Fibroblast of pulmonary artery (primary cell): ENCODE measurements at places on chromosomes 3 and 15.

DNA sequence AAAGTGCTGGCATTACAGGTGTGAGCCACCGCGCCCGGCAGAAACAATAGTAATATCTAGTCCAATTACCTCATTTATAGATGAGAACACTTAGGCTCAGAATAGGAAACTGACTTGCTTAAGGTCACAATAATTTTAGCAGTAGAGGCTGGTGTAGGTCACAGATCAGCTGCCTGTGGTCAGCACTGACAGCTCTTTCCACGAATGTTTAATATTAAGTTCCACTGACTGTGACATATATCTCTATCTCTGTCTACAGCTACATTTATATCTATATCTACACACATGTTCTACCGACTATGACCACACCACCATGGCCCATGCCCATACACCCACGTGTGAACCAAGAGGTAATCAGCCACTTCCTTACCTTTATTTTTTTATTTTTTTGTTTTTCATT, 40.2 kb upstream of the DLG1 start:
- DNase-seq, result no peak

DNA sequence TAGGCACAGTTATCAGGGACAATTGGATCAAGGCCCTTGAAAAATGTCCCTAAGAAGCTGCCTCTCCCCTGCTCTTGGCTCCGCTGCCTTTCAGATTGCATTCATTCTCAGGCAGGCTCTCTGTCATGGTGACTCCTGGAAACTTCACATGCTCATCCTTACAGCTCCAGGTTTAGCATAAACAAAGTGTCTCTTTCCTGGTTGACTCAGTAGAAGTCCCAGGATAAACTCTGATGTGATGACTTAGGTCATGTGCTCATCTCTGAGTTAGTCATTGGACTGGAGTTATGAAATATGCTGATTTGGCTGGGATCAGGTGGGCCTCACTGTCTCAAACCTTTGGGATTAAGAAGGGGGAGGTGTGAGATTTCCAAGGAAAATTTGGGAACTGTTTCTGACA, 243.8 kb downstream of the ZNF621 start:
- no peak for DNase-seq

GRCh38 chr3:195540027-195540426, 3.1 kb downstream of the PPP1R2 start:
- no peak for DNase-seq

DNA sequence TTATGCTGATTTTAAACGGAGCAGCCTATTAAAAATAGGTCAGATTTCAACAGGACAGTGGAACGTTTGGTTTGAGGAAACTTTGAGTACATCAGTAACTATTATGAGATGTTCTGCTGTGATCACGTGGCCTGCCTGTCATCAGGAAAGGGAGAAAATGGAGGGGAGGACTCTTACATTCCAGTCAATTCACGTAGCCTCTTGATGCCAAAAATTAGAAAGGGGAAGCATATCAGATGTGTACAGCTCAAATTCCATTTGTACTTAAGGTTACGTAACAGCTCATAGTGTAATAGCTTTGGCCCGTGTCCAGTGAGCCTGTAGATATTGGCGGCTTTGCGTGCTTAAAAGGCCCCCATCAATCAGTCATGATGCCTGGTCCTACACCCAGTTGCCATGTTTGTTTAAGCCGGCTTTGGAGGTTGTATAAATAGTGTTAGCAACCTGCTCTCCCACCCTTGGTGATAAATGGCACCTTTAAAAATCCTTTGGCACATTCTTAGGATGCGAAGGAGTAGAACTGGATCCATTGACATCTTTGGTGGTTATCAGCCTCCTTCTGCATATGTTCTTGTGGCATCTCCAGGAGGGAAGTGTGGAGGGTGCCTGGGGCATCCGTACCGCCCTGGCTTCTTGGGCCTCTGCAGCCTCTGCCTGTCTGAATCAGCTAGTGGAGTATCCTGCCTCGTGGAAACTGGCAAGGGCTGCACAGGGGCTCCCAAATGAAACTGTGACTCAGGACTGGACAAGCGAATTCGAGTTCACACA, 163.9 kb downstream of the THSD4 start:
- peak; percentile 98 for DNase-seq

DNA sequence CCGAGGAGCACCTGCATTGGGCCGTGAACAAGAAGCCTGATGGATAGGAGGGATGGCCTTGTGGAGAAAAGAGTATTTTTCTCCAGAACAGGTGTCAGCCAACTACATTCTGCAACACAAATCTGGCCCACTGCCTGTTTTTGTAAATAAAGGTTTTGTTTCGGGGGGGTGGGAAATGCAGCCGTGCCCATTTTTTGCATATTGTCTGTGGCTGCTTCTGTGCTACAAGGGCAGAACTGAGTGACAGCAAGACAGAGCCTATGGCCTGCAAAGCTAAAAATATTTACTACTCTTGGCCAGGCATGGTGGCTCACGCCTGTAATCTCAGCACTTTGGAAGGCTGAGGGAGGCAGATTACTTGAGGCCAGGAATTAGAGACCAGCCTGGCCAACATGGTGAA, 95.9 kb upstream of the AKAP13 start:
- DNase-seq, result no peak

GRCh38 chr15:92938387-92938786, 38.3 kb downstream of the CHD2 start:
- no peak for DNase-seq

GRCh38 chr15:75059607-75060006, 36.2 kb downstream of the PPCDC start:
- no peak for DNase-seq

DNA sequence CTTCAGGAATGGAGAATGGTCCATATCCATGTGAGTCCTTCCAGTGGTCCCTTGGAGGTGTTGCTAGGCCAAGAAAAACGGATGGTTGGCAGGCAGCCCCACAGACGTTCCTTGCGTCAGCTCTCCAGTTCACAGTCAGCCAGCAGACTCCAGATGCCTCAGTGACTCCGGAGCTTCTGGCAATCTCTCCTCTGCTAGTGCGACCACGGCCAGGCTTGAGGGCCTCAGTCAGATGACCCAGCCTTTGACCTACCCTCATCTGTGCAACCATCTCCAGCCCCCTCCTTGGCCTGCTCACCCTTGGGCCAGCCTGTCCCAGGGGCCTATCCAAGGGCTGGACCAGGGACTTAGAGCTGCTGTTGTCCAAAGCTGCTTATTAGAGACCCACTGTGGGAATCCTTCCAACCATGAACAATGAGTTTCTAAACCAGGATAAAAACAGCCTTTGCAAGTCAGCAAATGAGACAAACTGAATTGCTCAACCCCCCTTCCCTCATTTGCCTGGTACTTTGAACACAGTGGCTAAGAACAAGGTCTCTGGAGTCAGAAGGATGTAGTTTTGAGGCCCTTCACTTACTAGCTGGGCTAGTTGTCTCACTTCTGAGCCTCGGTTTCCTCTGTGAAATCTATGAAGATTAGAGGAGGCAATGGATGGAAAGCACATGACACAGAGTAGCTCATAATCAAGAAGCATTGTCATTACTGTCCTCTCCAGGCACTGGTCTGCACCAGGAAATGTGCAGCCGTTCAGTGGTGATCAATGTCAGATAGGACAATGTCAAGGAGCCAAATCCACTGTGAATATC, 44.8 kb downstream of the ANP32A start:
- DNase-seq, result peak; percentile 93

GRCh38 chr3:47079432-47079831, 84.5 kb downstream of the SETD2 start:
- no peak for DNase-seq

- DNase-seq, result peak; percentile 59
Measured at GRCh38 chr15:44468709-44469385, 41.4 kb downstream of the CTDSPL2 start.

DNA sequence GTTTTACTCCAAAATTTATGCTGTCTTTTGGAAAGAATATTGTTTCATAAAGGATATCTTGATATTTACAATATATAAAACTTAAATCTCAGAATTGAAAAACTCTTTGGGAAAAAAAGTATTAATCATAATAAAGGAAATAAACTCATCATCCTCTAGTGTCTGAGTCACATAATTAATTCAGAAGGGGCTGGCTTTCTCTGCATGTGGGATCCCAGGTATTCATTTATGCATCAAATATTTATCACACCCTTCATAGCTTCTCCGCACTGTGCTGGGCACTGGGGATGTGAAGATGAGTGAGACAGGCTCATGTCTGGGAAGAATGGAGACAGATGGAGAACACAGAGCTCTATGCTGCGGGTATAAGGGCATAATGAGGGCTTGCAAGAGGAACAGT, 65.6 kb downstream of the CCNL1 start:
- DNase-seq, result no peak

DNA sequence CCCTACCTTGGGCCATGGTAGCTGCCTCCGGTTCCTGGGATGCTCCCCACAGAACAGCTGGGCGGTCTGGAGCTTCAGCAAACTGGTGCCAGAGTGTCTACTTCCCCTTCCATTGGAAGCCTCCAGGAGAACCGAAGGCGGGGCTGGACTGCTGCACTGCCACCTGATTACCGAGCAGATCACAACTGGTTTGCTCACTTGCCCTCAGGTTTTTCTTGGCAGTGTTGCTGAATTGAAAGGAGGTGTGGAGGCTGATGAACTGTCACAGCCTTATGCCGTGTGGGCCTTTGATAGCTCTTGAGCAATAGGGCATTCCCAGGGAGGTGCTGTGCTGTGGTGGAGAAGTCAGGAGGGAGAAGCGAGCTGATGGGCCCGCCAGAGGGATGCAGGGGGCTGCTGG, at the start of gene TGM5:
Gene TGM5, minus strand, starts transcription at position 95 of the 400 bp plus-strand sequence. Its CDS starts 79 bp downstream, at position 16.
- no peak for DNase-seq
